ENCODE measurements at places on chromosomes 6 and 20. TPM values are rescaled to one million over a fixed set of nuclear protein-coding genes. Genes with fewer than 3 reads are reported as not detected.

DNA sequence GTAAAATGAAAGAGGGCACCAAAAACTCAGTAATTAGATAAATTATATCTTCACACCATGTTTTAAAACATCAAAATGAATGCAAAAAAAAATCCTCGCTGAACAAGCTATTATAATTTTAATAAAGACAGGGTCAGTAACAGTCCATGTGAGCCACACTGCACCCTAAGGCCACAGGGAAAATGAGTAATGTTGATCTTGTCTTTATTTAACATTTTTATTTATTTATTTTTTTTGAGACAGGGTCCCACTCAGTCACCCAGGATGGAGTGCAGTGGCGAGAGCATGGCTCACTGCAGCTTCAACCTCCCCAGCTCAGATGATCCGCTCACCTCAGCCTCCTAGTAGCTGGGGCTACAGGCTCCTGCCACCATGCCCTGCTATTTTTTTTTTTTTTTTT is 8.7 kb upstream of the NFATC2 start:
- no peak for DNase-seq

GRCh38 chr6:78948785-78949184 is 81.4 kb downstream of the IRAK1BP1 start:
- no peak for DNase-seq

DNA sequence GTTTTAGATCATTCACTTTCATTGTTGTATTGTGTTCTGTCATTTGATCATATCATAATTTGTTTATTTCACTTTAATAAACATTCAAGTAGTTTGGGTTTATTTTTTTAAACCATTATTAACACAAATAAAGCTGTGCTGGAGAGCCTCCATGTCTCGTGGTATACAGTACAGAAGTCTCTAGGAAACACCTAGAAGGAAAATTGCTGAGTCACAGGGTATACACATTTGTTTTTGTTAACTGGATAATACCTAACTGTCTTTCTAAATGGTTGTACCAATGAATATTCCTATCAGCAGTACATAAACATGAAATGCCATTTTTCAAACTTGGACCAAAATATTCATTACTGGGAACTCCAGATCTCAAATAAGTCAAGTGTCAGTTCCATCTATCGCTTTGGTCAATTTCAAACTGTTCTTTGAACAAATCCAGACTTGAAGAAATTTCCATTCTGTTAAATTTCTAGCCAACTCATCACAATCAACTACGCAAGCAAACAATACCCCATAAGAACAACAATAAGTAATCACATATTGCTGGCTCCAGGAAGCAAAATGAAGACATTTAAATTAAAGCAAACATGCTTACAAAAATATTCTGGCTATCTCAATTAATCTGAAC is 138.1 kb downstream of the ATXN1 start:
- no peak for DNase-seq

DNA sequence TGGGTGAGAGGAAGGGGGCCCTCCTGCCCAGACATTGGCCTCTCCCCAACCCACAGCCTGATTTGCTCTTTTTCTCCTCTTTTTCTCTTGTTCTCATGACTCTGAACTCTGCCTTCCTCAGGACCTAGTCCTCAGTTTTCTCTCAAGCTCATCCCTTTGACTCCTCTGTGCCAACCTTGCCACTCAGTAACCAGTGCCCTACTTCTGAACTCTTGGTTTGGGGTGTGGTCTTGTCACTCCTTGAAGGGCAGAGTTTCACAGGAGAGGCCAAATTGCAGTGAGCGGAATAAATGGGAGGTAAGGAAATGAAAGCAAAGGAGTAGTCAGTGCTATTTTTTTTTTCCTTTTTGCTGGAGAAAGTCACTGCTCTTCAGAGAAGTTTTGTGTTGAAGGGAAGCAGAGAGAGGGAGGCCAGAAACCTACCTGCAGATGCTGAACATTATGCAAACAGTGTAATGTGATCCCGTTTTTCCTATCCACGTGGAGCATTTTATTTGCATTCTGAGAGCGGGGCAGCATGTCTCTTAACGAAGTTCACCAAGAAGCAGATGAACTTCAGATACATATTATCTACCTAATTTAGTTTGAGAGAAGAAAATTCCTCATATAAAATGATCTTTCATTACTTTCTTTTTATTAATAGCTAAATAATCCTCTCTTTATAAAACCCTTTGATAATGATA is 26.9 kb downstream of the CFAP61 start:
- peak; percentile 40 for DNase-seq

DNA sequence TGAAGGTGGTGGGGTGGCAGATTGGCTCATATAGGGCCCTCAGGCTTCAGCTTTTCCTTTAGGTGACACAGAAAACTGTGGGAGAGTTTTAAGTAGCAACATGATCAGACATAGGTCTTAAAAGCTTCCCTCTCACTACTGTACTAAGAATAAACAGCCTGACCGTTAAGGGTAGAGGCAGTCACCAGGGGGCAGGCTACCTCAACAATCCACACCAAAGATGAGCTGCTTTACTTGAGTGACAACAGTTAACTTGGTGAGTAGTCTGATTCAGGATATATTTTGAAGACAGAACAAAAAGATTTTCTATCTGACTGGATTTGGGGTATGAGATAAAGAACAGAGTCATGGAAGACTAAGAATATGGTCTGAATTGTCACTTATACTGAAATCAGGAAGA is 193.1 kb upstream of the SHLD1 start:
- no peak for DNase-seq

GRCh38 chr6:83429857-83430610 is 817 bp downstream of the ME1 start:
- DNase-seq, result peak; percentile 49

DNA sequence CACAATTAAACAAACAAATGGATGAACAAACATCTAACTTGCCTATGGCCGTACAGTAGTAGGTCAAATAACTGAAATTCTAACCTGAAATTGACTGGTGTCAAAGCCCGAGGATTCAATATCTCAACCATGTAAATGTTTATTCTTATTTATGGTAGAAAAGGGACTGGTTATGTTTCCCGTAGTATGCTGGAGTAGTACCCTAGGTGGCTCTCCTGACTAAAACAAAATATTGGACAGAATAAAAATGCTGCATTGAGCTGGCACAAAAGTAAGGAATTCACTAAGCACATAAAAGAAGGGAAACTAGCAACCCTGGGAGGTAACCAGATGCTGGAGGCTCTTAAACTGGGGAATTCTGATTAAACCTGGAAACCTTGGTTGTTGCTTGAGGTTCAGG is 117.1 kb upstream of the PREP start:
- DNase-seq, result no peak

DNA sequence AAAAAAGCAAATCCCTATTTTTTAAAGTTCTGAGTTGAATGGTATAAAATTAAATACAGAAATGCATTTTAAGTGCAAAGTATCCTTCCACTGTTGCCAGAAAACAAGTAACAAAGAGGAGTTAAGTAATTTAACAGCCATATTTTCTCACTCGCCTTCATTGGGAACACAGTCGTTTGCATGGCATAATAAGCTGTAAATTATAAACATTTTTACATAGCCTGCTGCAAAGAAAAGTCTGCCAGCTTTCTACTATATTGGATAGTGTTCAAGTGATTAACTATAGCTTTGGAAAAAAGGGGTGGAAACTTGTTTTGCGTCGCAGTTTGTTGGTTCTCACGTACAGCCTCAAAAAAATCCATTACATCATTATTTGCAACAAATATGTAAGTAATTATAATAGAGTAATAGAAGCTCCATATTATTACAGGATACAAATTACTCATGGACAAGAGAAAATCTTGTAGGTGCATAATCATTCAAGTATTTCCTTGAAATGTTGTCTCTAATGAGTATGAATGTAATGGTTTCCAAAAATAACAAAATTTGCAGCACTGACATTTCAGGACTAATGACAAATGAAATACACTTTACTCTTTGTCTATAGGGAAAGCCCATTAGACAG is 139.3 kb downstream of the PDSS2 start:
- no peak for DNase-seq

DNA sequence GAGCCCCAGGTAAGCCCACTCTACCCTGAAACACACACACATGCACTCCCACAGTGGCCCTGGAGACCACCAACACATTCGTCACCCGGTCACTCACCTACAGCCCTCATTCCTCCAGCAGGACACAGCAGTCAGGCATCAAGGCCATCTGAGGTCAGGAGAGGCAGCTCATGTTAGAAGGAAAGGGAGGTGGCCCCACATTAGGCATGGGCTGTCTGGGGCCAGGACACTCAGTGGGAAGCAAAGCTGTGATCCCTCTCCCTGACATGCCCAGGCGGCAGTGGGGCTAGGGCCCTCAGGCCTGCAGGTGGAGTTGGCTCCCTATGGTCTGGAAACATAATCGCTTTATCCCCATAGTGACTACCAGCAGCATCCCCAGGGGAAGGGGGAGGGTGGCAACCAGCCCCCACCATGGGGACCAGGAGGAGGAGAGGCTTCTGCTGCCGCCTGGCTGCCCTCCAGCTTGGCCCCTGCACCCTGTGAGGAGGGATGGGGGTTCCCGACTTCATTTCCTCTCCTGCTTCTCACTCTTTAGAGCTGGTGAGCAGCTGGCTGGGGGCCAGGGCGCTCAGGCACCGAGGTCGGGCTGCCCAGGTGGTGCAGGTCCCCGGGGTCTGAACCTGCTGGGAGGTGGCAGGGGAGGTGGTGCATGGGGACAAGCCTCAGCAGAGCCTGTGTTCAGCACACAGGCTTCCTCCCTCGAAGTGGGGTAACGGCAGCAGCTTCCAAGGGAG is 76.6 kb upstream of the CST7 start:
- DNase-seq, result no peak

DNA sequence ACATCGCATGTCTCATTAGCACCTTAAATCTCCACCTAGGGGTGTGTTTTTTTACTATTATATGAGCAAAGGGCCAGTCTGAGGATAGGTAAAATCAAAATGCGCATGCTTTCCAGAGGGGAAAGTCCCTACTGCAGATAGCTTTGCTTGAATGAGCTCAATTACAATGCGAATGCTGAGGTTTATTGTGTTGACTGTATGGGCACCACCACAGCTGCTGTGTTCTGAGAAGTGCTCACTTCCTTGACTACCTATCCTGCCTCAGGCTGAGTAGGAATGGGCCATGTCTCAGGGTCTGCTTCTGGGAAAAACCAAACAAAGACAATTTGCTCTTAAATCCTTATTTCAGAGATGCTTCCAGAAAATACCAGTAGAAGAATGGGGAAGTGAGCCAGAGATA is 36.6 kb downstream of the MOCS1 start:
- no peak for DNase-seq

The MUC21 gene
- total RNA-seq, result 7.1 TPM

The FOXS1 gene
- total RNA-seq, result 1.6 TPM

The OPN5 gene
- not detected for total RNA-seq

The HRH3 gene
- total RNA-seq, result not detected
